ENCODE measurements at places on chromosomes 2 and 18.

DNA sequence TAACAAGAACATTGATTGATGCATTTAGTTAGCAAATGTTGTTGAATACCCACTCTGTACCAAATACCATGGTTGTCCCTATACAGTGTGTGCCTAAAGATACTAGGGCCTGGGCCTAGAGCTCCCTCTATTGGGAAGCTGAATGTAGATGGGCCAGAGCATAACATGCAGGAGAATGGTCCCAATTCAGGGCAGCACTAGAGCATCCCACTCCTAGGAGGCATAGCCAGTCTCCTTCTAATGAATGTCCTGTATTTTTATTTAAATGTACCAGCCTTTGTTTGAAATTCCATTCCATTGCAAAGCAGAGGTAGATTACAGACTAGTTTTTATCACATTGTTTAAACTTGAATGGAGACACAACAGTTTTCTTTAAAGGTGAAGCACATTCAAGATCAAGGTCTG lies 90.6 kb downstream of the FEZ2 start:
- peak; percentile 35 for DNase-seq

- no peak for DNase-seq
Observed at GRCh38 chr2:65407240-65407639, 25.2 kb downstream of the SPRED2 start.

- no peak for DNase-seq
Observed at GRCh38 chr18:49001587-49001986, 50.8 kb upstream of the SMAD7 start.

GRCh38 chr18:49656073-49656692 lies 94.3 kb downstream of the LIPG start:
- peak; percentile 99 for DNase-seq

GRCh38 chr18:49175071-49175470 lies 224.3 kb upstream of the SMAD7 start:
- DNase-seq, result no peak

DNA sequence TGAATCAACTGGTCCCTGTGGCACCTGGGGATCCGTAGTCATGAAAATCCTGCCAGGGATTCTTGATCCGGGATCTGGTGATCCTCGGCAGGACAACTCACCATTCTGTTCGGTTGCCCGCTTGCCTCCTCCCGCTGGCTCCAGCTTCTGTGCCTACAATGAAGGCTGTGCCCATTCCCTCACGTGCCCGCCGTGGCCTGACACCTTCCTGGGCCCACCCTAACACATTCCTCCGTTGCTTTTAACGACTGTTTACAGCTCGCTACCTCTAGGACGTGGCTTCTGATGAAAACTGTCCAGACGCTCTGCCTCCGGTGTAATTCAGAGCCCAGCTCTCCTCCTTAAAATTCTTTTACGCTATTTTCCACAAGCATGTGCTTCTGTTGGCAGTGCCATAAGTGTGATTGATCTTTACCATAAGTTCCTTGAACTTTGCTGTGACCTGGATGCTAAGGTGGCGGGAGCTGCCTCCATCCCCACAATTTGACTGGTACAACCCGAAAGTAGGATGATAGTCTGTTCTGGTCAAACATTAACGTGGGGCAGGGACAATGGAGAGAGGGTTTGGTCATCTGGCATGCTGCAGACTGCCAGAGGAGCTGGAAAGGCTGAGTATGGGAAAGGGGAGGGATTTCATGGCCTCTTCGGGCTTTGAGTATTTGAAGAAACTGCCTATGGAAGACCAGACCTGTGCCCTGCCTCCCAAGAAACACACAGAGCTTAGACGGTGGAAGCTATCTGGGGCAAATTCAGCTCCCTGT lies 206.8 kb upstream of the TNP1 start:
- DNase-seq, result no peak

DNA sequence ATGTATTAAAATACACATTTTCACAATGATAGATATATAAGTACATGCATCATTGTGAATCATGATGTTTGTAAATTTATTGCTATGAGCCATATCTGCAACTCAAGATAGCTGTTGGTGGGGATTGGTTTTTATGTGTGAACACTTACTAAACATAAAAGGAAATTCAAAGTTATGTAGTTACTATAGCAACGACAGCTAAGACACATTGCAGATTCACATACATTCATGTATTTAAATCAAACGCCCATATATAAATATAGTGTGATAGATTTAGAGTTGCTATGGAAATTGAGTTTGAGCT lies 65.6 kb downstream of the MAPRE2 start:
- no peak for DNase-seq

GRCh38 chr18:12377556-12378197 lies 650 bp upstream of the AFG3L2 start:
- DNase-seq, result no peak

DNA sequence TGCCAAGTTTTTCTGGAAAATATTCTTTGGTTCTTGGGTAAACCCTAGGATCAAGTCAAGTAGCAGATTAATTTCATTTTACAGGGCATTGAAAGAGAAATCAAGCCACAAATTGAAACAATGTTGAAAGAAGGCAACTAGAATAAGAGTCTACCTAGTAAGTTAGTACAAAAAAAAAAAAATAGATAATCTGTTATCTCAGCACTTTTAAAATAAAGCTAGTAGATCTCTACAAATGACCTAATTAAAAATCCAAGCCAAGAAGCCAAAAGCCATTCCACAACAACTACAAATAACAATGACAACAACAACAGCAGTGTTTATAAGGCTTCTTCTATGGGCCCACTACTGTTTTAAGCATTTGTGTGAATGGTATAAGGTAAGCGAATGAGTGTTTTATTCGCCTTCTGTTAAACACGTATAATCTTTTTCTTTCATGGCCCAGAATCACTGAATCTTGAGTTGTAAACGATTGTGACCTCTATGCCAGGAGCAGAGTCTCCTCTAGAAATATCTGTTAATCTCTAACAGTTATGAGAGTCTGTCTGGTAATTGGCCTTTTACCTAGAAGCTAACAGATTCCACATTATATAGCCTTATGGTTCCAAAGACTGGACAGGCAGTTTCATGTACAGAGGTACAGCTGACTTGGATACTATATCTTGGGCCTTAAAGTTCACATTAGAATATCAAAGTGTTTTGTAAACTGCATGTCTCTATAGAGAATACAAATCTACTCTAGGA lies 28.6 kb upstream of the CUL3 start:
- DNase-seq, result no peak

GRCh38 chr2:30620102-30620501 lies 173.1 kb downstream of the LCLAT1 start:
- DNase-seq, result no peak

- DNase-seq, result no peak
Observed at GRCh38 chr2:29576231-29576630, 345.2 kb downstream of the ALK start.

Data from mammary epithelial cell (primary cell).